NCI-H187 (cell line): ENCODE measurements at places on chromosomes 1 and 21.

DNA sequence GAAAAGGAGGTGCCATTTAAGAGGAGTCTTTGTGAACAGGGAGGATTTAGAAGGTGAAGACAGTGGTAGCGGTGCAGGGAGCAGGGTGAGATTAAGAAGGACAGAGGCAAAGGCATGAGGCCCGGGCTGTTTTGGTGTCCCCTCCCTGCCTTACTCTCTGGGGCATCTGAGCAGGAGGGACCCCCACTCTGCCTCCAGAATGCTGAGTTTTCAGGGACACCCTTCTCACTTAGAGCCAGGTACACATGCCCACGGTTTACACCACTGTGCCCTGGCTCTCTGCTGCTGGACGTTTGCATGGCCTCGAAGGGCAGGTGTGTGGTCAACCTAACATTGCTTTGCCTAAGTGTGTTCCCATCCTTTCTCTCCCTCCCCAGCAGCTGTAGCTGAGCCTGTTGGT lies 20.5 kb upstream of the PARP1 start:
- DNase-seq = no peak

DNA sequence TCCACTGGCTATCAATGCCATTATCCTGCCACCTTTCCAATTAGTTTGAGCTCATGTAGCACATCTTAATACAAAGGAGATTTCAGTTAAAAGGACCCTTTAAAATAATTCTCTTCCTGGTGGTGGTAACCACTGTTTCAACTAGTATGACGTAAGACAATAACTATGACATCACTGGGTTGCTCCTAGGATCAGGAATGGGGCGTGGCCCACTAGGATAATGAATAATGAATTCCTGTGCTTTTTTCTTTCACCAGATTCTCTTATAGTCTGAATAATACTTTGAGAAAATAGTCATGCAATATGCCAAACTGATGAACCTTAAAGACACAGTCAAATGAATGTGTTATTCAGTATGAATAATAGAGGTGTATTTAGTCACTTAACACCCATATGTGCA lies 10.6 kb upstream of the KIFAP3 start:
- DNase-seq = no peak

- no peak for DNase-seq
Measured at GRCh38 chr1:11664336-11665065, 501 bp downstream of the FBXO6 start.

DNA sequence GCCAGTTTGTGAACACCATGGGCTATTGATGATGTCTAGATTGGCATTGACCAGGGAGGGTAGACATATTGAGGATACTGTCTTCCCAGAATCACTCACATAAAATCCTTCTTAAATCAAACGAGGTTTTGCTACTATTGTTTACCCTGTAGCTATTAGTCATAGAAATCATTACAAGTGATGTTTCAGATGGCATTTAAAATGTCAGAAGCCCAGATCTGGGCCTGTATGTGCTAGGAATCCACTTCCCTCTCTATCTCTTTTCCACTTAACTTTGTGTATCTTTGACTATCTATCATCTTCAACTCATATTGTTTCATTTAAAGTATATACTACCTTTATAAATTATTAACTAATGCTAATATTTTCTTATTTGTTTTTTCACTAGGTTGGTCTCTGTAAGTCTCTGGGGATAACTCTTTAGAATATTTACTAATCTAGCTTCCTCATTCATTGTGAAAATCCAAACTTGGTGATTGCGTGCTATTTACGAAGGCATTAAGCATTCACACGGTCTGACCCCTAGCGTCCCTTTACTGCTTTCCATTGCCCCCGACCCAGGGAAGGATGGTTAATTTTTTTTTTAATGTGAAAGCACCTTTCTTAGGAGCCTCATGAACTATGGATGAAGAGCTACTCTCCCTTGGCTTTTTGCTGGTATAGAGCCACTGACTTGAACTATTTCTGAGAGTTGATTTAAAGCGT lies 281.8 kb downstream of the GPATCH2 start:
- no peak for DNase-seq

DNA sequence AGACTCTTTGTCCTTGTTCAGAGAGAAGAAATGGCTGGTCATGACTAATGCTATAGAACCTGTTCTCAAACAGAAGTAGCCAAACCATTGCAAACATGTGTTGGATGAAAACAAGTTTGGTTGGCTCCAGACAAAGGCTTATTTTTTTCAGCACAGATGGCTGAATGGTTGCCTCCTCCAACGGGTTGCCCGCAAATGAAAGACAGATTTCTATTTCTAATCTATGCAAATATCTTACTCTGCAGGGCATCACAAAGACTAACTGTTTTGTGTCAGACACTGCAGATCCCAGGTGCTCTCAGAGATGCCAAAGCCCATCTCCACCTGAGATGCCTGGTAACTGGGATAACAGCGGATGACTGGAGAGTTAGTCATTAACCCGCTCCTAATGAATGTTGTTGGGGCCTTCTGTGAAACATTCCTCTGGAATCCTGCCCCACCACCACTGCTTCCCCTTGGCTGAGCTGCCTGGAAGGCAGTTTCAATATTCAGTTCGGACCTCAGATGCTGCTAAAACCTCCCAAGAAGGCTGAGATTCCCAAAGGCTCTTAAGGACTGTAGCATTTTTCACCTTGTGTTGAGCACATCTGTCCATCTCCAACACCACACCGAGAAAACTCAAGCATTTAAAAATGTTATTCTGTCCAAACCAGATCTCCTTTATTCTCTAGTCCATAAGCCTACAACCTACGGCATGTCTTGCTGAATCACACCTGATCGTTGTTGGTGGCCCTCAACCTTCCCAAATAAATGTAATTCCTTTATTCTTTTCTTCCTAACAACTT lies 104.4 kb downstream of the PTPN14 start:
- no peak for DNase-seq

DNA sequence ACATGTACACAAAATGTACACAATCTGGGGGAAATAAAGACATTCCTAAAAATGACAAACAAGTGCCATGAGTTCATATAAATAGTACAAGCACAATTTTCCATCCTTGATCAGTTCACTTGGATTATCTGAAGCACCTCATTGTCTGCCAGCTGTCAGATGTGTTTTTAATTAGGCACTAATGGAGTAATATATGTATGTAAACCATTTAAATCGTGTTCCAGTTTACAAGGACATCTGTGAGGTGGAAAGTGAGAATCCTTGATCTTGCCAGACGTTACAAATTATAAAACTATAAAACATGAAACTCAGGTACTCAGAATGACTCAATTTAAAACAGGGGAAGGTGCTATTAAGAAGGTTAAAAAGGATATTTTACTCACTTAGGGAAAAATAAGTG lies 1312.2 kb downstream of the PLA2G4A start:
- no peak for DNase-seq

DNA sequence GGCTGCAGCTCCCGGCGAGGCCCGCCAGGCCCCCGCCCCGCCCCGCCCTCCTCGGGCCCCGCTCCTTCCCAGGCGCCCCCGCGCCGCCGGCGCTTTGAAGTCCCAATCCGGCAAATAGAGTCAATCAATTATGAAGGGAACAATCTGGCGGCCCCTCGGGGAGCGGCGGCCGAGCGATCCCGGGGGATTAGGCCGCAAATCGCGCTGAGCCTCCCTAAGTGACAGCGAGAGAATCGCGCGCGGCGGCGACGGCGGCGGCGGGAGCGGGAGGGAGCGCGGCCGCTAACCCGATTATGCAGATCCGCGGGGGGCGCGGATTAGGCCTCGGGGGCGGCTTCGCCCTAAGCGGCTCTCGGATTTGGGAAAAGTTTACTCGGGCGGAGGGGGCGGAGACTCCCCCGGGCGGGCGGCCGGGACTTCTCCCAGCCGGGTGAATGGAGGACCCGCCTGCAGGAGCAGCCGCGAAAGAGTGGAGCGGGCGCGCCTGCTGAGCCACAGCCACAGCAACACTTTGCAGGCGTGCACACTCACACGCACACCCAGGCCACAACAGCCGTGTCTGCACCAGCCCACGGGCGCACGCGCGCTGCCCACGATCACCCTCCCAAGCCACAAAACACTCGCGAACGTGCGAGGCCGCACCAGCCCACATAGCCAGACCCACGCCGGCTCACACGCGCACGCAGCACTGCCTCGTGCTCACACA lies 23.0 kb upstream of the DMBX1 start:
- DNase-seq = no peak

DNA sequence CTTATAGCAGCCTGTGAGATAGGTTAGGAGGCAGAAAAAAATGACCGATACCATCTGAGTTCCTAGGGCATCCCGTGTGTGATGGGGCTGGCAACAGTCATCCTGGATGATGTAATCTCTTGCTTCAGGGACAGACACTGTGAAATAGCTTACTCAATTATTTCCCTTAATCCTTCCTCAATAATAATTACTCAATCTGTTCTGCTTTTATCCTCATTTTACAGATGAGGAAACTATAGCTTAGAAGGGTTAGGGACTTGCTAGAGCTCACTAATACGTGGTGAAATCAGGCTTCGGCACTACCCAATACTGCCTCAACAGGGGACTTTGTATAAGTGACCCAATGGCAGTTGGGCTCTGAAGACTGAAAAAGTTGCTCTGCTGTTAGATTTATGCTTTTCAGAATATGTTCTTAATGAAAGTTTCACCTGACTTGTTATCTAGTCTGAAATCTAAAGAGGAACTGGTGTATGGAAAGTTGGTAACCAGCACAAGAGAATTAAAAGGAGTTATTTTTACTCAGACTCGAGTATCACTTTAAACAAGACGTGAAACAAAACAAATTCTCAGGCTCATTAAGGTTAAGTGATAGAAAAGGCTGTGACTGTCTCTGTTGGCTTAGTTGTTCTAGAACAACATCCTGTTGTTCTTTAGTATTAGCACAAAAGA lies 14.4 kb downstream of the CD55 start:
- DNase-seq = no peak

- DNase-seq = peak; percentile 37
Measured at GRCh38 chr1:34479731-34480130, 275.1 kb upstream of the GJB5 start.

DNA sequence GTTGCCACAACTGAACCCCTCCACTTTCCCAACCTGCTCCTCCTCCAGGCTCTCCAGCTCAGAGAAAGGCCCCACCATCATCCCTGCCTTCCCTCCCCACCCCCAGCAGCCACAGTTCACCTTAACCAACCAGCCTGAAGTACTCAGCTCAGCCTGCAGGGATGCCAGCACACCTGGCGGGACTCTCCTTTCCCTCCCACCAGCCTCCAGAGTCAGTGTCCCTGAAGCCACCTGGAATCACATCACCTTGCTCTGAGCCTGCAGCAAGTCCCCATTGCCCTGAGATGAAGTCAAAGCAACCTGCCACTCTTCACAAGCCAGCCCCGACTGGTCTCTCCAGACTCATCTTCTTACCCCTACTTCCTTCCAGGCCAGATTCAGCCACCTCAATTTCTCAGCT lies 26.2 kb upstream of the ZC3H12A start:
- DNase-seq = no peak

DNA sequence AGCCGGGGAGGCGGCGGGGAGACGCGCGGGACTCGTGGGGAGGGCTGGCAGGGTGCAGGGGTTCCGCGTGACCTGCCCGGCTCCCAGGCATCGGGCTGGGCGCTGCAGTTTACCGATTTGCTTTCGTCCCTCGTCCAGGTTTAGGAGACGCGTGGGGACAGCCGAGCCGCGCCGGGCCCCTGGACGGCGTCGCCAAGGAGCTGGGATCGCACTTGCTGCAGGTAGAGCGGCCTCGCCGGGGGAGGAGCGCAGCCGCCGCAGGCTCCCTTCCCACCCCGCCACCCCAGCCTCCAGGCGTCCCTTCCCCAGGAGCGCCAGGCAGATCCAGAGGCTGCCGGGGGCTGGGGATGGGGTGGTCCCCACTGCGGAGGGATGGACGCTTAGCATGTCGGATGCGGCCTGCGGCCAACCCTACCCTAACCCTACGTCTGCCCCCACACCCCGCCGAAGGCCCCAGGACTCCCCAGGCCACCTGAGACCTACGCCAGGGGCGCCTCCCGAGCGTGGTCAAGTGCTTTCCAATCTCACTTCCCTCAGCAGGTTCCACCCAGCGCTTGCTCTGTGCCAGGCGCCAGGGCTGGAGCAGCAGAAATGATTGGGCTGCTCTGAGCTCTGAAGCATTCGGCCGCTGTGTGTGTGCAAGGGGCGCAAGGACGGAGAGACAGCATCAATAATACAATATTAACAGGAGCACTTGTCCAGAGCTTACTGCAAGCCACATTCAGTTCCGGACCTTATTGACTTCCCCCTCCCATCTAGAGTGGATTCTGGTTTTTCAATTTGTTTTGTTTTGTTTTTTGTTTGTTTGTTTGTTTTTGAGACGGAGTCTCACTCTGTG lies 10.3 kb downstream of the SIM2 start:
- DNase-seq = no peak

DNA sequence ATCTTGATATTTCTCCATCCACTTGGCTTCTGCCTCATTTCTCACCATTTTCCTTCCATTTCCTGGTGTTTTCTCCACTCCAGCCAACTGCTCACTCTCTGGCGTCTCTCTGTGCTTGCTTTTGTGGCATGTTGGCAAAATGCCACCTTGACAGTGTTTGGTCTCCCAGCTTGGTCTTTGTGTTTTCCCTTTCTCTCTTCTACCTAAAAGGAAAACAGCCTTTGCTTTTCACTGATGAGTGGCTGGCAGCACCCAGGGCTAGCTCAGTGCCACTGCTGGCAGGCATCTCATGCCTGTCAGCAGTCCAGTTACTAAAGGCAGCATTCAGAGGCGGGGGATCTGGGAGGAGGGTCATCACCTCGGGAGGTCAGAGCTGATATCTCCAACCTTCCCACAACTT lies 55.3 kb upstream of the DSCAM start:
- DNase-seq = peak; percentile 9

GRCh38 chr21:21714426-21714825 lies 716.2 kb downstream of the NCAM2 start:
- DNase-seq = no peak

DNA sequence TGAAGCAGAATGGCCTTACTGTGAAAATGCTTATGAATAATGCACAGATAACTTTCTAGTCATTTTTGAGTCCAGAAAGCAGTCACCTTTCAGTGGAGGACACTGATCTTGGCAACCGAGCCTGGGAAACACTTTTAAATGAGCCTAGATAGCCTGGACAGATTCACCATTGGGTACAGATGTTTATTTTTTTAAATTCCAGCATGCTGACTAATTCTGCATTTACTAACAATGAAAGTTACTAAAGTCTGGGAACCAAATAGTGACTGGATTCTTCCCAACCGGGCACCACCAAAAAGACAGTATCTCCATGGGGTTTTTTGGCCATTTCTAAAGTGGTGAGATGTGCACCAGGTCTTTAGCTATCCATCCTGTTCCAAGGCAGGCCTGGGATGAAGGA lies 3.3 kb upstream of the FMOD start:
- DNase-seq = no peak
